T-cell (primary cell): ENCODE measurements at places on chromosomes 1 and 21.
A peak's percentile ranks its signal among the peaks of the same experiment; 100 is the strongest.

- no peak for DNase-seq
Observed at GRCh38 chr1:109386054-109386717, 11.5 kb downstream of the SORT1 start.

DNA sequence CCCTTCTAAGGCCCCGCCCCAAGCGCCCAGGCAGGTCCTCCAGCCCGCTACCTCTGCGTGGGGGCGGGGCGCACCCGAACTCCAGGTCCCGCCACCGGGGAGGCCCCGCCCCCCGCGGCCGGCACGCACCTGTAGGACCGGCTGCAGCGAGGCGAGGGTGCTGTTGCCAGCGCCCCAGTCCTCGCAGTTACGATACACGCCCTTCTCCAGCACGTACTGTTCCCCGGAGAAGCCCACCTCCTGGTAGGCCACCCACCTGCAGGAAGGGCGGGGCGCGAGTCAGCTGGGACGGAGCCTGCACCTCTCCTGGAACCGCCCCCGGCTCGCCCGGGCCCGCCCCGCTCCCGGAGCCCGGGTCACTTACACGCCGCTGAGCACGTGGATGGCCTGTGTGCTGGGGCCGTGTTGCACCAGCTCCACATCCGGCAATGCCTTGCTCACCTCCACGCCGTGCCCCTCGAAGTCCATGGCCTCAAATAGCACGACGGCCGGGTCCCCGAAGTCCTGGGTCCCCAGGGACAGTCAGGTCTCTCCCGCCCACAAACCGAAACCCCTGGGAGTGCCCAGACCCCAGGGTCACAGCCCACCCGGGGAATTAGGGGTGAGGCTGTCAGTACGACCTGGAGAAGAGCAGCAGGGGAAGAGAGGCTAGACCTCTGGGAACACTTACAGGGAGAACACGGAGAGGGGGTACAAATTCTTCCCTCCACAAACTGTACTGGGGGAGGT, 17.3 kb downstream of the CRYBG2 start:
- peak; percentile 78 for DNase-seq

DNA sequence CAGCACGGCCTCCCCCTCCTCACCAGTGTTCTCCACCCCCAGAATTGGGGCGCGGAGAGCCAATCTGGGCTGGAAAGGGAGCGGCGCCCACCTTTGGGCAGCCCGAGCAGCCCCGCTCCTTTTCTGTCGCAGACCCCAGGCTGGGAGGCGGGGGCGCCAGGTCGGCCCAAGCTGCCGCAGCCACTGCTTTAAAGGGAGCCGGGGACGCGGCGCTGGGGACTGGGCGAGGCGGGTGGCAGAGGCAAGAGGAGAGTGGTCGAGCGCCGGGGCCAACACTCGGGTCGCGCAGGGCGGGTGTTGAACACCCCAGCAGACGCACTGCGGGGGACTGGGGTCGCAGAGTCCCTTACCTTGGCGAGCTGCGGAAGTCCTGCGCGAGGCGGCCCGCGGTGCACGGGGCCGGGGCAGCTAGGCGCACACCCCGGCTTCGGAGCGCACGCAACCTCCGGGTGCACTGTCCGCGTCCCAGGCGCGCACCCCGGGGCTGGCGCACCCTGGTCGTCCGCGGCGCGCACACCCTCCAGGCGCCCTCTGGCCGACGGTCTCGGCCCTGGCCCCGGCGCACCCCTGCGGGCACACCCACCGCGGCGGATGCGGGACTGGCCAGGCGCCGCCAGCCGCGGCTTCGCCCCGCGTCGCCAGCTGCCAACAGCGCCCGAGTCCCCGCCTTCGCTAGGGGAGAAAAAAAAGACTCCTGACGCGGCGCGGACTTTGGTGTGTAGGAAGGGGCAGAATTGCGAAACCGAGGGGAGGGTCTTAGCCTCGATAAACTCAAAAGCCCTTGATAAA, at the start of gene KANK4:
TSS of gene KANK4 (minus strand) at position 679 of the 789 bp plus-strand sequence. CDS start 37,870 bp downstream, outside the sequence.
- no peak for DNase-seq

DNA sequence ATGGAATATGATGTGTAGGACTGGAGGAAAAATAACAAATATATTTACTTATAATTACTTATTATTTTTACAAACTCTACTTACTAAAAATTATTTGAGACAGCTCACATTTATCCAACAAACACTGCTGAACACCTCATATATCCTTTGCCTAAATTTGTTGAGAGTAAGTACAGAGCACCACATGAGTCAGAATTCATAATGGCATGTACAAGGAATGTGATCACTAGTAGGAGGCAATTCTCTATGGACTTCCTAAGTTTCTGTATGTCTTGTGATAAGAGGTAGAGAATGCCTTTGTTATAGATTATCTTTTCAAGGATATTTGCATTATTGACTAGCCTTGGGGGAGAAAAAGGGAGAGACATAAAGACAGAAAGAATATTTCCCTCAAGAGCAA, 8.2 kb upstream of the ST6GALNAC3 start:
- no peak for DNase-seq

DNA sequence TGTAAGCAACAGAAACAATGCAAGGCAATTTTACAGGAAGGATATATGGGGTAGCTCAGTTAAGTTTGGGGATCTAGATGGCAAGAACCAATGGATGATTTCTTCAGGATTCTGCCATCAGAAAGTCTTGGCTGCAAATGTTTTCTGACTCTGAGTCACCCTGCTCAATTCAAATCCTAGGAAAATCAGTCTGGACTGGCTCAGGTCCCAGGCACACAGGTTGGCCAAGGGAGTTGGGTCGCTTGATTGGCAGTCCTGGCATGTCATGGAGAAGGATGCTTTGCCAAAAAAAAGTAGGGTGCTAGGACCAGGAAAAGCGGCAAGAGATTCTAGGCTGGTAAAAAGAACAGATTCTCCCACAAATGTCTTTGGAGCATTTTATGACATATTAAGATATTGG, 28.9 kb upstream of the S1PR1 start:
- no peak for DNase-seq

DNA sequence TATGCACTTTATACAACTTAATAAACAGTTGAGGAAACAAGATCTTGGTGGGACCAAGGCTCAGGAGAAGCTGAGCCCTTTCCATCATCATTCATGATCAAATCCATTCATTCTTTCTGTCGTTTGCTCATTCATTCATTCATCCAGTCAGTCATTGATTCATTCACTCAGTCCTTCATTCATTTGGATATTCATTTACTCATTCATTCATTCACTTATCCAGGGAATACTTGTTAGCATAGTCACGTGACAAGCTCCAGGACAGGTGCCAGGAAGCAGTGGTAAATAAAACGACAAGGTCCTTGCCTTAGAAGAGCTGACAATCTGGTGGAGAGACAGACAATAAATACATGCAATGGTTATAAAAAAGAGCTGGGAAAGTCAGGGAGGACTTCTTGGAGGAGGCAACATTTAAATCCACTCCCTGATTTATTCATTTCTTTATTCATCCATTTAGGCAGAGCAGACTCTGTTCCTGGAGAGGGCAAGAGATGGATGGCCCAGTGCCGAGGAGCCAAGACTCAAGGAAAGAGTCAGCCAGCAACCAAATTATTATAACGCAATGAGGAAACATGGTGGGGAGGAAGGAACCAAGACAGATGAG, 74.1 kb upstream of the CASZ1 start:
- DNase-seq = no peak

- no peak for DNase-seq
Observed at GRCh38 chr1:219161371-219161770, 12.3 kb upstream of the LYPLAL1 start.

DNA sequence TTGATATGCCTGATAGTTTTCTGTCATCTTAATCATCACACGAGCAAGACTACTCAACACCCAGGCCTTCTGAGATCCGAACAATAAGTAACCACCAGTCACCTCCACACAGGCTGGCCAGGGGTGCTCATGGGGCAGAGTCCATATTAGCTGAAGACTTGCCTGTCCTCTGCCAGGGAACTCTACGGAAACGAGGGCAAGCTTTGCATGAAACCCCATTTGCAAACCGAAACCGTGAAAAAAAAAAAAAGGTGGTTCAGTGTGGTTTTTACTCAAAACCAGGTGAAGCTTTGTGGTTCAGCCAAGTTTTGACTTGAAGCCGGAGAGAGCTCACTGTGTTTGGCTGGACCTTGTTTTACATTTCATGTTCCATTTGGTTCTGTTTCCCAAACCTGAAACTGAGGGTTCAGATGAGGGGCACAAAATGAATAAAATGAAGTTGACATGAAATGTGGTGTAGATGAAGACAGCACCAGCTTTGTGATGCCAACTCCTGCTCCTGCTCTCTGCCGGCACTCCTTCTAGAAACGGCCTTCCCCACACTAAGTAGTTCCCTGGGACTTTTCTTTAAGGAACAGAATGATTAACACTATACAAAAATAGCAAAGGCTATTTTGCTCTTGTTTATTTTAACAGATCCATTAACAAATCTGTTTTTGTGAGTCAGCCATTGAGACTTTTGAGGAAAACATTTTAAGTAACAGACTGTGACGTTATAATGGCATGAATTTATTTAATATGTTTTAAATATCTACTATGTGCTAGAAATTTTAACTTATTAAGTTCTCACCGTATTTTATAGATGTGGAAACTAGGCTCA, 74.7 kb downstream of the RUNX1 start:
- DNase-seq = peak; percentile 24

GRCh38 chr1:226135709-226136108, 50.8 kb downstream of the ACBD3 start:
- no peak for DNase-seq

DNA sequence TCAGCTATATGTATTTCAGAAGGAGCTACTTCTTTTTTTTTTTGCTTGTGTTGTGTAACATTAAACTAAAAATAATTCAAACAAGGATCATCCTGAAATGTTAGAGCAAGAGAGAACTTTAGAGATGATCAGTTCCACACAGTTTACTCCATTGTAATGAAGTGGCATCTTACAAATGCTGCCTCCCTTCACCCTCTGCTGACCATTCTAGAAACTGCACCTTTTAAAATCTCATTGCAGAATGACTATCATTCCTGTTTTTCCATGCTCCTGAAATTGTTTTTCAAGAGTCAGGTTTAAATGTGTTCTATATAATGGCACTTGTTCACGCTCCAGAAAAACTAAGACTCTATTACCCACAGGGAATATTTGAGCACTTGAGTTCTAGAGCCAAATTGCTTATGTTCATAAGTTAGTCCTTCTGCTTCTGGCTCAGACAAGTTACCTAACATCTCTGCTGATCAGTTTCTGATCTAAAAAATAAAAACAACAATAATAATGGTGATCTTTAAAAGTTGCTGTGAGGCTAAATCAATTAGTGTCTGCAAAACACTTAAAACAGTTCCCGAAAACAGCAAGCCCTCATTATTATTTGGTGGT, 21.5 kb upstream of the SLC44A5 start:
- DNase-seq = no peak

- no peak for DNase-seq
Observed at GRCh38 chr1:97034651-97035050, 313.1 kb downstream of the PTBP2 start.

GRCh38 chr21:32477424-32477745, 64.9 kb downstream of the EVA1C start:
- no peak for DNase-seq

DNA sequence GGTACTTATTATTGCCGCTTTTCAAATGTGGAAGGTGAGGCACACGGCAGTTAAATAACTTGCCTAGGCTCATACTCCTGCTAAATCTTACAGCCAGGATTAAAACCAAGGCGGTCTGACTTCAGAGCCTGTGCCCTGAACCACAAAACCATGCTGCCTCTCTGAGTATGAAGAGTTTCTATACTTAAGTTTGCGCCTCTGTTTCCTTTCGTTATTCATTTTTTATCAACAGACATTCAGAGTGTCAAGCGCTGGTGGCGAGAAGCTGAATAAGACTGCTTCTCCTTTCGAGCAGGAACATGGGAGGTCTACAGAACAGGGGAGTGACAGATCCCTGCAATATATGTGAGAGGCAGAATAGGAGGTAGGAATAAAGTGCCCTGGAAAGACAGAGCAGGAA, 96.0 kb upstream of the DUSP10 start:
- DNase-seq = peak; percentile 3

DNA sequence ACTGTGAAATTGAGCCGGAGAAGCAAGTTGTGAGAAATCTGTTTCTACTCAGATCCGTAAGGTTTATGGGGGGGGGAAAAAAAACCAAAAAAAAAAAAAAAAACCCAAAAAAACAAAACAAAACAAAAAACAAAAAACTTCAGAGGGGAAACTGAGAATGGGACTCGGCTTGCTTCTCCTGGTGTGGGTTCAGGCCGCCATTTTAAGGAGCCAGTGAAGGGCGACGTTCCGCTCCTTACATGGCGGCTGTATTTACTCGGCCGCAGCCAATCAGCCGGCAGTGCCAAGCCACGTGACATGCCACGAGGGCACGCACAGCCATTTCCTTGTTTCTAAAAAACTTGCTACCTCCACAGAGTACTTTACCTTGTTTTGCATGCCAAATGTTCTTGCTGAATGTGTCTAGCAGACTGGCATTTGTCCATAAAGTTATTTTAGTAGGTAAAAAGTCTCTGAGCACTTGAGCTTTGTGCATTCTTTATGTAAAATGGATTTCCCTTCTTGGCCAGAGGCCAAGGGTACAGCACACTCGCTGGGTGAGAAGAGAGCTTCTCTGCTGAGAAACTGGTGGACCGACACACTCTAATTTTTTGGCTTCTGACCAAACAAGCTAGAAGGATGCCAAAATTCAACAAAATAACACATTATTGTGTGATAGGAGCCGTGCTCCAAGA, 101.8 kb downstream of the NFIA start:
- no peak for DNase-seq

DNA sequence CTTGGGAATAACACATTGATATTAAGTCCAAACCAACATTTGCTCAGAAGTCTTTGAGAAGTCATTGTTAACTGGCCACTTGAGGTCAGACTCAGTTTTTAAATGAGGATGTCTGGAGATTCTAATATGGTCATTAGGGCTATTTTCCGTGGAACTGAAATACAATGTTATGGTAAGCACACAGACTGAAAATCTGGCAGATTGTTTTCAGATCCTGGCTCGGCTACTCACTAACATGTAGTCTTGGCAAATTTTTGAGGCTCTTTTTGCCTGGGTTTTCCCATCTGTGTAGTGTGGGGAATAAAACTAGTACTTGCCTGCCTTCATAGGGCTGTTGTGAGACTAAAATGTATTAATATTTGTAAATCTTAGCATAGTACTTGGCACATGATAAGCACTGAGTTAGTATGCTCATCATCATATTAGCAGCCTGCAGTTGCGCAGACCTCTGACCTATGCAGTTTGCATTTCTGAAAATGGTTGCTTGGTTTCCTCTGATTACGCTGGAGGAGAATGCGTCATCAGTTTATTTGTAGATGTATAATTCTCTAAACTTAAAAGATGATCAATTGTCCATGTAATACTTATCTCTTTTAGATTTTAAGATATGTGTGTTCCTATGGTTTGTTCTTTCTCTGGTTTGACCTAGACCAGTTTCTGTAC, 100.8 kb downstream of the C1orf21 start:
- DNase-seq = no peak

GRCh38 chr1:28517649-28517999, 11.8 kb downstream of the RCC1 start:
- no peak for DNase-seq
